Hematopoietic multipotent progenitor cell treated with erythropoietin and hydrocortisone succinate and interleukin-3 and kit ligand, for 4 days (in vitro differentiated cells): ENCODE measurements at places on chromosomes 11 and 22.

GRCh38 chr11:14892577-14892976 lies 546 bp upstream of the CYP2R1 start:
- no peak for DNase-seq

- peak; percentile 43 for DNase-seq
Observed at GRCh38 chr22:37896181-37896592, 9.9 kb upstream of the MICALL1 start.

GRCh38 chr22:23925020-23925606 lies 30.9 kb downstream of the MIF start:
- DNase-seq: no peak

GRCh38 chr11:2580571-2581001 lies 119.2 kb downstream of the KCNQ1OT1 start:
- no peak for DNase-seq

GRCh38 chr22:36563898-36564297 lies 34.9 kb upstream of the EIF3D start:
- DNase-seq: no peak
